ENCODE measurements at places on chromosomes 7 and 10.

DNA sequence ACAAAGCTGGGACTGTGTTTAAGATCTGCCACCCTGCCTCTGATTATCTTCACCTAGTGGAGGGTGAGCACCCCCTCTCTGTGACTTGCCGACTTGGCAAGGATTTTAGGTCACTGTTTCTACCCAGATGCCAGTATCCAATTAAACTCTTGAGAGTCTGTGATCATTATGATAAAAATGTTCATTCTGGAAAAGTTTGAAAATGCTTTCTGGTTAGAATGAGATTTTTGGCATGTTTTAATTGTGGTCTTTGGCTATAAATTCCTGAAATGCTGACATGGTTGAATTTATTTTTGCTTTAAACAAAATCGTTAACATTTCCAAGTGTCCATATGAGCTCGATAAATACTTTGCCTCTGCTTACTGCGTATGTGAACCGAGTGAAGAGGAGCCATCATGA lies 221.4 kb downstream of the BICC1 start:
- no peak for DNase-seq

GRCh38 chr7:156886020-156886795 lies 6.8 kb downstream of the LMBR1 start:
- DNase-seq: no peak

DNA sequence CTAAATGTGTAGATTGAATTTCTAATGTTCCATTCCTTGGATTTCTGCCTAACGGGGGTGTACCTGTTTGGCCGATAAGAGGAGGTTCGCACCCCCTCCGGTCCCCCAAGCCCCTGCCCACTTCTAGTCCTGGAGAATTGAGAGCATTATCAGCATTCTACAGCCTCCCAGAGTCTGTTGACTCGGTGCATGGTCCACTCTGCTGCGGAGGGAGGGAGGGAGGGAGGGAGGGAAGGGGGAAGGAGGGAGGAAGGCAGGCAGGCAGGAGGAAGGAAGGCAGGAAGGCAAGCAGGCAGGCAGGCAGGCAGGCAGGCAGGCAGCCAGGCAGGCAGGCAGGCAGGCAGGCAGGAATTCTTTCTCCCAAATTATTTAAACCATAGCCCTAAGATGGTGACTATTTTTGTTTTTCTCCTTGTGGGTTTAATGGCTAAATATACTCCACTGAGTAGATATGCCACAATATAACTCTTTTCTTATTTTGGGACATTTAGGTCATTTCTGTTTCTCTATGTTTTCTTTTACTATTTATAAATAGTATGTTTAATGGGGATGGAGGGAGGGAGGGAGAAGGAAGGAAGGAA lies 69.5 kb upstream of the CHST15 start:
- DNase-seq: no peak

- no peak for DNase-seq
Measured at GRCh38 chr10:120735773-120736371, 115.3 kb upstream of the WDR11 start.

DNA sequence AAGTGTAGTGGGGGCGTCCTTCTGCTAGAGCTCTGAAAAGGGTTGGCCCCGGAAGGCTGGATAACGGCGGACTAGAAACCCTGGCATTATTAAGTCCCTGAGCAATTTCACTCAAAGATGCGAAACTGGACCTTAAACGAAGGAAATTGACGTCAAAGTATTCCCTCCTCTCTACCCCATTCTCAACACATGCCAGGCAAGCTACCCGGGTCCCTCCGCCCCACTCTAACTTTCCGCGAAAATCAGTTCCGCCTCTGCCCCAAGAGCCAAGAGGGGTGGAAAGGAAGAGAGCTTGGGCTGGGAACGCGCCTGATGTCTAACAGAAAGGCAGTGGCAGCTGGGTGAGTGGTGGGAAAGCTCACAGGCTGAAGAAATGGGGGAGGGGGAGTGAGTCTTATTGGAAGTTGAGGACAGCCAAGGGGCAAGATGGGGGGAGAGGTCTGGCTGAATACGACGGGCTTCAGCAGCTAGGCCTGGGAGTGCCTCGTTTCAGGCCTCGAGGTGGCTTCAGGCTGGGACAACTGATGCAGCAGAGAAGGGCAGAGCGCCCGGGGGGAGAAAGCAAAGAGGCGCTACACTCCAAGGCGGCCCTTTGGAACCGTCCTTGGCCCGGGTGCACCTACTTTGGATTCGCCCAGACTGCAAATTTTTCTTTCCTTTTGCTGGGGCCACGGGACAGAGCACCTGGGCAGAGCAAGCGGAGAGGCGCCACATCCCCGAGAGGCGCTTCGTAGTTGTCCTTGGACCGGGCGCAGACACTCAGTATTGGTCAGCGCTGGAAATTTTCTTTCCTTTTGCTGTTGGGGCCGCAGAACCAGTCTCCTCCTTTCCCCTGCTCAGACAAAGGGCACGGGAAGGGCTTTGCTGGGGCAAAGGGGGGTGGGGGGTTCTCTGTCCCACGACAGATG lies 2.0 kb upstream of the FEZF1 start:
- DNase-seq: no peak

DNA sequence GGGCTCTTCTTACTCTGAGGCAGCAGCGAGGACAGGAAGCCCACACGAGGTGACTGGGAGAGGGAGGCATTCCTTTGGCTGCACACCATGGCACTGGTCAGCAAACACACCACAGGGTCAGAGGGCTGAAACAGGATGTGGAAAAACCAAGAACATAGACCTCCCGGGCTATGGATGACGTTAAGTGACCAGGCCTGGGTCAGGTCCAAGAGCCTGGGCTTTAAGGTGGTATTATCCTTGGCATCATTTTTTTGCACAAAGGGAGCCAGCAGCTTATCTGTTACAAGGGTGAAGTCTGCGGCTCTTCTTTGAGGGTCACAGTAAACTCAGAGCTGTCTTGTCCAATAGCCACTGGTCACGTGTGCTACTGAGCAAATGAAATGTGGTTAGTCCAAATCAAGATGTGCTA lies 7.0 kb downstream of the WDR91 start:
- no peak for DNase-seq

DNA sequence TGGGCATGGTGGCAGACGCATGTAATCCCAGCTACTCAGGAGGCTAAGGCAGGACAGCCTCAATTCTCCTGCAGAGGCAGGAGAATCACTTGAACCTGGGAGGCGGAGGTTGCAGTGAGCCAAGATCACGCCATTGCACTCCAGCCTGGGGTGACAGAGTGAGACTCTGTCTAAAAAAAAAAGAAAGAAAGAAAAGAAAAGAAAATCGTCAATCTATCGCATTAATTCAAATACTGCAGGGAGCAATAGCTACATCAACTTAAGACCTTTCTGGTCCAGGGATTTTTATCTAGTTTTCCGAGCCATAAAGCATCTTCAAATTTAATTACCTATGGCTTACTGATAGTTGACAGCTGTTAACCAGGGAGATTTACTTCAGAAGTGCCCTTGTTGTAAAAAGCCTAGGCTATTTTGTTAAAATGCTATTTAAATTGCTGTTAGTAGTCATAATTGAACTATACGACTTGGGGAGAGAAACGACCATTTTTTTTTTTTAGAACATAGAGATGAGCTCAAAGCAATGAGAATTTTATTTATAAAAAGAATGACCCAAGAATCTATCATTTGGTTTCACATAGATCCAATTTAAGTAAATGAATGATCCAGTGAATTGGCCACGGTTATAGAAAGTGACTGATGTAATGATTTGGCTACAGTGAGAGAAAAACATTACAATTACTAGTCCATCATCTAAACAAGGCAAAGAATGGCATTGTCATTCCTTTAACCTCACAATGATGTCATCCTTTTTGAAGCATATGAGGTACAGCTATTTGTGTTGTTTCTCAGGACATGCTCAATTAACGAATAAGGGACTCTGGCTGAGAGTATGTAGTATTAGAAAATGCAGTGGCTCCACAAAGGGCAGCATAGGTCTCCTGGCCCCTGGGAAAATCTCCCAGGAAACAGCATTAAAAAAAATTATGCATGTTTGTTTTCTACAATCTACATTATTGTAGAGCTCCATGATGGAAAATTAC lies 85.3 kb downstream of the SEMA3C start:
- DNase-seq: no peak

GRCh38 chr10:93991596-93992284 lies 2.0 kb upstream of the PLCE1 start:
- no peak for DNase-seq

GRCh38 chr10:4786043-4786839 lies 39.8 kb upstream of the AKR1E2 start:
- no peak for DNase-seq

GRCh38 chr10:124482236-124482800 lies 20.7 kb downstream of the LHPP start:
- DNase-seq: no peak

DNA sequence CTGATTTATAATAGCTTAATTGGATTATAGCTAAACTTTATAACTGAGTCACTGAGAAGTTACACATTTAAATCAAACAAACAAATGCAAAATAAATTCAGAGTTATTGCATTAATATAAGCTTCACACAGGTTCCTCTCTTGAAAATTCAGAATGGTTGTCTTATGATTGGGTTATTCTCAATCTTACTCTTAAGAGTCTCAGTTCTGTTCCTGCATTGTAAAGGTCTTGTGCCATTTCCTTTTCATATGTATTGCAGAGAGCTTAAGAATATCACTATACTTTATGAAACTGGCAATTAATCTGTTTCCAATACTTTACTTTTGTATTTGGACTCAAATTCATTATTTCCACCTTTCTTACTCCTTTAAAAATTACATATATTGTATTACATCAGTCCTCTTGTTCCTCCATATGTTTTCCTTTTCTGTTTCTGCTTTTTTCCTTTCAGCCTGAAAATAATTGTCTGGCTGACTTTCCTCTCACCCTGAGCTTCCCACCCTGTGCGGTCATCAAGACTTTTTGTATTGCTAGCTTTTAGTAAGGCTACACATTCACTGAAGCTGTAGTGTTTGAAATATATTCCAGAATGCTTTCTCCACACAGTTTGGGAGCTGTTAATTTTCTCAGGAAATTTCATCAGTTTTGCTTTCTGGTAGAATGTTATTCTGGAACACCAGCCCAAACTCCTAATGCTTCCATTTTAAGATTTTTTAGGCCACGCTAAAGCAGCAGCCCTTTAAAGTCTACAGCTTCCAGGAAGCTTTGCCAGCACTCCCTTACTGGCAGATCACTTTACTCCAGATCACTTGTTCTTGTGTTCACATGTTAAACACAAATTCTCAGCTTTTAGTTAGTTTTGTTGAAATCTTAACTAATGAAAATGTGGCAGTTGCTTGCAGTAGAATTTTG lies 139.4 kb downstream of the KCND2 start:
- no peak for DNase-seq

DNA sequence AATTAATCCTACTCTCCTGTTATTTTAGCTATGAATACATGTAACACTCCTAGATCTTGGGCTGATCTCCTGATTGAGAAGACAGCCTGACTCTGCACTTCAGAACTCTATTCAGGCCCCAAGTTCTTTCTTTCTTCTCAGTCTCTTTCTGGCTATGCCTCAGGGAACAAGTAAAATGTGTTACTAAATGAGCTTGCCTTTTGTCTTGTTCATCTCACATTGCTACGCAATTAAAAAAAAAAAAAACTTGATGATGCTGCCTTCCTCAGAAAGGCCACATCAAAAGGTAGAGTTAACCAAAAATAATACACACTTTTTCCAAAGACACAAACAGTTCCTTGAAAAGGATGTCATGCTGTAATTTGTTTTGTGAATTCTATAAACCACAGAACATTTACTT lies 258.1 kb downstream of the TWIST1 start:
- no peak for DNase-seq

- DNase-seq: no peak
Measured at GRCh38 chr10:105840288-105840770, 1199.2 kb downstream of the SORCS3 start.

- DNase-seq: no peak
Measured at GRCh38 chr7:27955011-27955410, 215.0 kb downstream of the TAX1BP1 start.

GRCh38 chr7:96407427-96407826 lies 85.5 kb upstream of the SLC25A13 start:
- no peak for DNase-seq

- DNase-seq: no peak
Measured at GRCh38 chr10:112880633-112881530, 69.2 kb upstream of the TCF7L2 start.

DNA sequence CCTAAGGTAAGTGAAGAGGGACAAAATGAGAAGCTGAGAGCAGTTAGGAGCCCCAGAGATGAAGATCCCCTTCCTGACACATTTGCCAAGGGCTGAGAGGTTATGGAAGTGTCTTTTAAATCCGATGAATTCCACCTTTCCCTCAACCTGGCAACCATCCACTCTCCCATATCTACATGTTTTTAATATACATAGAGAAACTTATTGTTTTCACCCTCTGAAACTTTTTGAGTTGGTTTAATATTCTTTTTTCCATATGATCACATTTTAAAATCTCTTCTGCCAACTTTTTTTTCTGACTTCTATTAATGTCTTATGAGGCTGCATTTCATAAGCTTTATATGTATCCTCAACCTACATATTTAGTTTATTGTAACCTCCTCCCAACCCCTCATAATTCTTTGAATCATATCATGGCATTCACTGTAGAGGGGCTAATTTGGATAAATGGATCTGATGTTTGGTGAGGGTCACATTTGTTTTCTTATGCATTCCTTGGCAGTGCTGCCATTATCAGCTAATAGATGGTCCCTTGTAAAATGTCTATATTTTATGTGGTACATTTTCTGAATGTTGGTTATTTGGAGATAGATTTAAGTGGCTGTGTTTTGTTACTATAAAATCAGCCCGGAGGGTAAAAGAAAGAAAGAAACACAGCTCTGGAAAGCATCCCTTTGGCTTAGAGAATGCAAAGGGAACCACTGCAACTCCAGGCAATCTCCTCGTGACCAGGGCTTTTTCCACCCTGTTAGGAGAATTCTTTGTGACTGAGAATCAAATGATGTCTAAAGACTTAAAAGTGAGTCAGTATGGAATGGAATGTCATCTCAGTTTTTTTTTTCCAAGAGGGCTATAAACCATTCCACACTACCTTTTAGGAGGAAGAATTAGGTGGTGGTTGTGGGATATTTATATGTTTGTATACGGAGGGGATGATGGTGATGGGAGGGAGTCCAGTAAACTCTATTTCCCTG lies 334.4 kb downstream of the SUGCT start:
- DNase-seq: no peak

GRCh38 chr7:71705217-71705616 lies 573.3 kb downstream of the GALNT17 start:
- no peak for DNase-seq

- DNase-seq: no peak
Measured at GRCh38 chr10:61943674-61944378, 42.3 kb downstream of the ARID5B start.

DNA sequence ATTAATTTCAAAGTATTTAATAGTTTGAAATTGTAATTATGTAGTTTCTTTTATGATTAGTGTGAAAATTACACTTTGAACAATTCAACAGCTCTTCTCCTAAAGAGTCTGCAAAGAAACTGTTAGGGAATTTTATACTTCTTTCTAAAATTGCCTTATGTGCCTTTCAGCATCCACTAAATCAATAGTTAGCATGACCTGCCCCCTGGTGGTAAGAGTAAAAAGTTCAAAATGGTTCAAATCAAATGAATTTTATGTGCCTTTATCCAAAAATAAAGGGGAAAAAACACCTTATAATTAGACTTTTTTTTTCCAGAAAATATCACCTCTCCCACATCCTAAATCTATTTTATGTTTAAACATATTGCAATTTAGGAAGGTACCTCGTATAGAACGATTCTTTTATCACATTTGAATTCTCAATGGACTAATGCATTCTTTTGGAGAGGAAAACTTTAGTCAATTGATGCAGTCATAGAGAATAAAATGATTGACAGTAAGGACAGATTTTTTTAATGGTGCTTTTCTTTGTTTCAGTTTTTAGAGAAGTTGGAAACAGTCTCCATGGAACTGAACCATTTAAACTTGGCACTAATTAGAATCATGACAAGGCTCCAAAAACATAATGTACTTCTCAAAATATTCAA lies 163.7 kb downstream of the SEMA3D start:
- DNase-seq: no peak

- no peak for DNase-seq
Measured at GRCh38 chr10:105068497-105068896, 427.4 kb downstream of the SORCS3 start.
